Thyroid gland (tissue), 4 donors: ENCODE measurements at places on chromosomes 16 and 17.

GRCh38 chr17:74089380-74089779 is 114.1 kb upstream of the RPL38 start:
- H3K27me3 ChIP-seq = no peaks in the 10 kb centered on the region
- H3K4me3 ChIP-seq = no peak overlapping the region
- no peaks in the 10 kb centered on the region for H3K4me1 ChIP-seq
- no peak overlapping the region for H3K27ac ChIP-seq
- H3K36me3 ChIP-seq = no peaks in the 10 kb centered on the region

- H3K27me3 ChIP-seq = no peaks in the 10 kb centered on the region
- no peak for DNase-seq
- no peak overlapping the region for H3K27ac ChIP-seq
- H3K4me3 ChIP-seq = no peak overlapping the region
These were observed 20.7 kb upstream of the MRTFB start for GRCh38 chr16:14050291-14051027.

DNA sequence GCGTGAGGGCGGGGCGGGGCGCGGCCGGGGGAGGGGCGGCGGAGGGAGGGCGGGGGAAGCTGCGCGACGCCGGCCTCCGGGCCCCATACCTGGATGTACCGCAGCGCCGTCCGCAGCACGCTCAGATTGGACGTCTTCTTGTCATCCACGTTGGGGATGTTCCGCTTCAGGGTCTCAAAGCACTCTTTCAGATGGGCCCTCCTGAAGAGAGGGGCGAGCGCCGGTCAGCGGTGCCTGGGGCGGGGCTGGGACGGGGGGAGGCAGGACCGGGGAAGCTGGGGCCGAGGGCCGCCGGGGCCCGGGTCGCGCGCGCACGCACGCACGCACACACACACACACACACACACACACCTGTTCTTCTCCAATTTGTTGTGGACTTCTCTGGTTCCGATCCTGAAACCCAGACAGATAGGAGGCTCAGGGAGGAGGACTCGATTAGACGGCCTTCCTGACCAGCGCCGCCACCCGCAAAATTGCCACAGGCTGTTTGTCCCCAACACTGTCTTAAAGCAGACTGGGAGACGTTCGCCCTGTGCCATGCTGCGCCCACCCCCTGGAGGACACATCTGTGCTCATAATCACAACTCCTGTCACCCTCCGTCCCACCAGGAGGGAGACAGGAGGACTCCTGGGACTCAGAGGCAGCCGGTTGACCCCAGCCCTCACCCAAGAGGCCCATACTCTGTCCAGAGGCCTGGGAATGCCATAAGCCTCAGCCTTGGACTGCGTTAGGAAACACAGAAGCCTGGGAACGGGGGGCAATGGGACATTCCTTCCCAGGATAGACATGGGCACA is 6.7 kb downstream of the MNT start:
- no peaks in the 10 kb centered on the region for H3K36me3 ChIP-seq
- no peaks in the 10 kb centered on the region for H3K27me3 ChIP-seq
- H3K4me3 ChIP-seq = no peak overlapping the region
- H3K4me1 ChIP-seq = peaks cover 75% of the 10 kb centered on the region

DNA sequence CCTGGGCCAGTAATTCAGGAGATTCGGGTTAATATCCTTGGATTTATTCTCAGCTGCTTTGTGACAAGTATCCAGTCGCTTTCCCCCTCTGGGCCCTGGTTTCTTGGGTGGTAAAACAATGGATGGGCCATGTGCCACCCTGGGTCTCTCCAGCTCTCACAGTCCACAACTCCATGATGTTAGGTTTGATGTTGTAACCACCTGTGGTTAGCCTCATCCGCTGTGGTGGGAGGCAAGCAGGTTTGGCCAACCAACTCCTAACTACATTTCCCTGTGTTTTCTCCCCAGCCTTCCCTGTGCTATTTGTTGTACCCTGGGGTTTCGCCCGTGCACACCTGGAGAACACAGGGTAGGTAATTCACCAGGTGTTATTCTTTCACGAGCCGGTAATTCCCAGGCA is 35.1 kb downstream of the GLP2R start:
- no peak overlapping the region for H3K27ac ChIP-seq
- no peaks in the 10 kb centered on the region for H3K4me1 ChIP-seq
- H3K4me3 ChIP-seq = no peak overlapping the region
- DNase-seq = no peak
- H3K36me3 ChIP-seq = no peaks in the 10 kb centered on the region

- H3K4me3 ChIP-seq = no peak overlapping the region
- H3K27me3 ChIP-seq = peaks cover 46% of the 10 kb centered on the region
- H3K36me3 ChIP-seq = no peaks in the 10 kb centered on the region
These were observed 6.6 kb downstream of the IGF2BP1 start for GRCh38 chr17:49003557-49004511.

DNA sequence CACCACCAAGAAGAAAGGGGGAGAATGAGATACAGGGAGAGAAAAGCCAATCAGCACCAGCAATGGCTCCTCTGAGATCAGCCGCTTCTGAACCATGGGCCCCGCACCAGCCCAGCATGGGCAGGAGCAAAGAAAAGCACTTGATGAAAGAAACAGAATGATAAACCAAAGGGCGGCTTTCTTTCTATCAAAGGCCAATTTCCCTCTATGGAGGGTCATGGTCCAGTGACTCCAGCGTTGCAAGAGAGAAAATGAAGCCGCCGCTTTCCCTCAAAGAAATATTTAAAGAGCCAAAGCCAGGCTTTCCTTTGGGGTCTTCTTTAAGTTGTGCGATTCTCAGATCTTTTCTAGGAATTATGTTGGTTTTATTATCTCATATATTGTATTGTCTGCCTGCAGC is 84.8 kb upstream of the CACNG5 start:
- no peaks in the 10 kb centered on the region for H3K36me3 ChIP-seq
- no peak overlapping the region for H3K27ac ChIP-seq
- no peak for DNase-seq

GRCh38 chr17:11952610-11953009 is 44.7 kb downstream of the ZNF18 start:
- DNase-seq = no peak
- no peaks in the 10 kb centered on the region for H3K4me1 ChIP-seq
- H3K27ac ChIP-seq = no peak overlapping the region
- no peak overlapping the region for H3K4me3 ChIP-seq

GRCh38 chr16:83458612-83459011 is 349.2 kb upstream of the HSBP1 start:
- no peak overlapping the region for H3K4me3 ChIP-seq
- DNase-seq = no peak
- H3K36me3 ChIP-seq = no peaks in the 10 kb centered on the region
- no peak overlapping the region for H3K27ac ChIP-seq
- H3K4me1 ChIP-seq = no peaks in the 10 kb centered on the region
- H3K27me3 ChIP-seq = no peaks in the 10 kb centered on the region

DNA sequence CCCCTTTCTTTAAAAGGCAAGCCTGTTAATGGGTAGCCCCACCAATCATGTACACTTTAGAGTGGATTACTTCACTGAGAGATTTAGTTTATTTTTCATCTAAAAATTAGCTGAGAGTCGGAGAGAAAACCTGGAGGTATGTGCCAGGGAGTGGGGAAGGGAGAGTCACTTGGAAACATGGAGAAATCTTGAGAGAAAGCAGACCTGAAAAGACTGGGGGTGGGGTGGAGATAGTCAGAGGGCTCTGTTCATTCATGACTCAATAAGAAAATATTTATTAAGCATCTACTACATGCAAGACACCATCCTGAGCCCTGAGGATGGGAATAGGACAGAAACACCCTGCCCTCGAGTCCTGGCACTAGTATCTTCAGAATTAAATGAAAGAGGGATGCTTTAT is 27.4 kb upstream of the RCVRN start:
- H3K36me3 ChIP-seq = no peaks in the 10 kb centered on the region
- no peaks in the 10 kb centered on the region for H3K4me1 ChIP-seq
- no peak overlapping the region for H3K27ac ChIP-seq
- no peaks in the 10 kb centered on the region for H3K27me3 ChIP-seq

- no peaks in the 10 kb centered on the region for H3K4me1 ChIP-seq
- DNase-seq = no peak
These were observed 8.9 kb downstream of the EME1 start for GRCh38 chr17:50381920-50382319.

DNA sequence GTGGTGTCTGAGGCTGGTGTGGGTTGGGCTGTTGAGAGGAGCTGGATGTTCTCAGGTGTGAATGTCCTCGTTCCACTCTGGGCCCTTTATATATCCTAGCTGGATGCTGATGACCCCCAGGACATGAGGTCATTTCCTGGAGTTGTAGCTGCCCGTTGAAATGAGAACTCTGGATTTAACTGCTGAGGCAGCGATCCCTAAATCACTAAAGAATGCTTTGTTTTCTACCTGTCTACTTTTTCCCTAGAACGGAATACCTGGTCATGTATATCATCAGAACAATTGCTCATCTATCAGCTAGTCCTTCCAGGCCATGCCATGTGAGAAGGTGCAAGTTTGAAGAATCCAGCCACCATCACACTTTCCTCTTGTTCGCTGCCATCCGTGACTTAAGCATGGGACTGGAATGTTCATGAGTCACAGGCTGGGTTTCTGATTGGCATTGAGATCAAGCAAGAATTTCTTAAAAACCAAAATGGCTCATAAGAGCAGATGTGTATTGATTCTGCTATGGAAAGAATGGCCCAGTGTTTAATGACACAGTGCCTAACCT is at the start of gene KRTAP2-3:
TSS of gene KRTAP2-3 (minus strand) at position 63 of the 553 bp plus-strand sequence. CDS start 64 bp downstream, outside the sequence.
- no peaks in the 10 kb centered on the region for H3K36me3 ChIP-seq
- H3K27ac ChIP-seq = no peak within 1 kb of the TSS
- H3K4me1 ChIP-seq = no peaks in the 10 kb centered on the region
- no peak for DNase-seq
- H3K27me3 ChIP-seq = no peaks in the 10 kb centered on the region
- no peak within 1 kb of the TSS for H3K4me3 ChIP-seq

- no peak for DNase-seq
- peaks cover 18% of the 10 kb centered on the region for H3K27me3 ChIP-seq
- no peak overlapping the region for H3K27ac ChIP-seq
These were observed 2.3 kb upstream of the SCRN2 start for GRCh38 chr17:47843391-47843730.

GRCh38 chr16:74771656-74772315 is 2.8 kb downstream of the FA2H start:
- no peaks in the 10 kb centered on the region for H3K27me3 ChIP-seq
- no peaks in the 10 kb centered on the region for H3K36me3 ChIP-seq
- peaks cover 16% of the 10 kb centered on the region for H3K4me1 ChIP-seq
- DNase-seq = no peak
- H3K27ac ChIP-seq = no peak overlapping the region
- H3K4me3 ChIP-seq = no peak overlapping the region

DNA sequence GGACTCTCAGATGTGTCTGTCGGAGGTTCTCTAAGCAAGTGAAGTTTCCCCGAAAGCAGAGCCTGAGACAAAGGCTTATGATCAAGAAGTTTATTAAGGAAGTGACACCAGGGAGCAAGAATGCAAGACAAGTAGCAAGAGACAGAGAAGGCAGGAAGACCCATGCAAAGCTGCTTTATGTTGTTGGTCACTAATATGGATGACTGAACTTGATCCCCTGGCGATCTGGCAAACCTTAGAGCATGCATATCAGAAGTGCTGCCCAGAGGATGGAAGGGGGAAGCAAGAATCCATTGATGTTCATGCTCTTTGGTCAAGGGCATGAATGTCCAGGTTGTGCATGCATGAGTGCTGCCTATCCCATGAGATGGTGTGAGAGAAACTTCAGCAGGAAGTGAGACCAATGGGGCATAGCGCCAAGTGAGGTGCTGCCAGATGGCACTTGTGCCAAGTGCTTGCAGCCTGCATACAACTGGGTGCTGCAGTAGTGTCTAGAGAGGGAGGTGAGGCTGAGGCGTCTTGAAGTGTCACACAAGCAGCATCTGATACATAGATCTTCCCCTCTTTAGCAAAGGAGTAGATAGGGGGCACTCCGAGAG is 176.5 kb downstream of the SALL1 start:
- H3K36me3 ChIP-seq = no peaks in the 10 kb centered on the region
- no peak overlapping the region for H3K27ac ChIP-seq
- no peak overlapping the region for H3K4me3 ChIP-seq
- H3K27me3 ChIP-seq = no peaks in the 10 kb centered on the region
- DNase-seq = peak; percentile 71

GRCh38 chr17:22278302-22279275 is 586.3 kb downstream of the KCNJ18 start:
- H3K36me3 ChIP-seq = no peaks in the 10 kb centered on the region
- H3K27me3 ChIP-seq = no peaks in the 10 kb centered on the region
- no peak for DNase-seq
- H3K27ac ChIP-seq = no peak overlapping the region
- no peak overlapping the region for H3K4me3 ChIP-seq
- H3K4me1 ChIP-seq = no peaks in the 10 kb centered on the region

DNA sequence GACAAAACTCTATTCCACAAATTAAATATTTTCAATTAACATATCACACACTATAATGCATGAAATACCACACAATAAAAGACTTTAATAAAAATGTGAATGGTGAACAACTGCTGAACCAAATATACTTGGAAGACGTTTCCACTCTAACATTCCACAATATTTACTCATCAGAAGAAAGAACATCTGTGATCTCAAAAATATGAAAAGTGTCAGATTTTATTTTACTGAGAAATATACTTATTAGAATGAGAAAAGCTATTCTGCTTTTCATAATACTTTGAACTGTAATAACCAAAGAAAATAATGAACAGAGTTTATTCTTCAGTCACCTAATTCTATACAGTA is 181.8 kb upstream of the AXIN2 start:
- no peak for DNase-seq
- no peaks in the 10 kb centered on the region for H3K36me3 ChIP-seq
- H3K27ac ChIP-seq = no peak overlapping the region
- H3K4me1 ChIP-seq = peaks cover 11% of the 10 kb centered on the region
- no peaks in the 10 kb centered on the region for H3K27me3 ChIP-seq

DNA sequence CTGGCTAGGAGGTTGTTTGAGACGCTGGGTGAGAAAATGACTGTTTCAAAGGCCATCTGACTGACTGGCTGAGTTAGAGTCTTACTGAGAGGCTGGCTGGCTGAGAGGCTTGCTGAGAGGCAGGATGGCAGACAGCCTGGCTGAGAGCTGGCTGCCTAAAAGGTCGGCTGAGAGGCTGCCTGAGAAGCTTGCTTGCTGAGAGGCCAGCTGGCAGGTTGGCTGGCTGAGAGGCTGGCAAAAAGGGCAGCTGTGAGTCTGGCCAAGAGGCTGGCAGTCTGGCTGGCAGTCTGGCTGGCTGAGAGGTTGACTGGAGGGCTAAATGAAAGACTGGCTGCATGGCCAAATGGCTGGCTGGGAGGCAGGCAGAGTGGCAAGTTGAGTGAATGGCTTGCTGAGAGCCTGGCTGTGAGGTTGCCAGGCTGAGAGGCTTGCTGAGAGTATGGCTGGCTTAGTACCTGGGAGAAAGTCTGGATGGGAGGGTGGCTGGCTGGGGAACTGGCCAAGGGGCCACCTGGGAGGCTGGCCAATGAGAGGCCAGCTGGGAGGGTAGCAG is 35.3 kb upstream of the ACSM2B start:
- H3K36me3 ChIP-seq = no peaks in the 10 kb centered on the region
- peak; percentile 89 for DNase-seq
- H3K4me3 ChIP-seq = no peak overlapping the region
- peaks cover 52% of the 10 kb centered on the region for H3K4me1 ChIP-seq
- no peaks in the 10 kb centered on the region for H3K27me3 ChIP-seq

GRCh38 chr17:72588561-72588960 is 467.7 kb downstream of the SOX9 start:
- H3K4me1 ChIP-seq = peaks cover 10% of the 10 kb centered on the region
- H3K27me3 ChIP-seq = peaks cover 9% of the 10 kb centered on the region
- no peak overlapping the region for H3K27ac ChIP-seq
- DNase-seq = no peak
- H3K36me3 ChIP-seq = no peaks in the 10 kb centered on the region
